Cortex of kidney (tissue), 1 donor: ENCODE measurements at places on chromosomes 13 and 19.

- DNase-seq: no peak
These were observed 16.4 kb downstream of the CARM1 start for GRCh38 chr19:10887616-10888367.

- DNase-seq: no peak
These were observed 1057.7 kb upstream of the PCDH20 start for GRCh38 chr13:62473190-62473943.

DNA sequence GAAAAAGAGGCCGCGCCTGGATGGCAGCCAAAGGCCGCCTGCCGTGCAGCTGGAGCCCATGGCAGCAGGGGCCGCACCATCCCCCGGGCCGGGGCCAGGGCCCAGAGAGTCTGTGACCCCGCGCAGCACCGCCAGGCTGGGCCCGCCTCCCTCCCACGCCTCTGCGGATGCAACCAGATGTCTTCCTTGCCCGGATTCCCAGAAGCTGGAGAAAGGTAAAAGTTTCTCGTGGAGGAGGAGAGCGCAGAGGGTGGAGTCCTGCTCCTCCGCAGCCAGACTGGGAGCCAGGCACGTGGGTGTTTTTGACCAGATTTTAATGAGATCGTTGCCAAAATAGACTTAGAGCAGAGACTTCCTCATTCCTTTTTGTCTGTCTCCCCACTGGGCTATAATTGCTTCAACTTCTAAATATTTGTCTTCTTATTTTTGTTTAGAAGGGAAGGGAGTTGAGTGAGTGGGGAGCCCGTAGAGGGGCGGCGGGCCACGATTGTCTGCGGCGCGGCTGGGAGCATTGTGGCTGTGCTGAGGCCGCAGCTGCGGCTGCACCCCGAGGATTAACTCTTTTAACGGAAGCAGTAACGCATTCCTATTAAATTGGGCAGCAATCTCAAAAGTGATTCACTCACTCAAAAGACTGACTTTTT, 22.8 kb upstream of the NDUFS7 start:
- no peak for DNase-seq

GRCh38 chr13:103656311-103656710, 590.1 kb upstream of the SLC10A2 start:
- no peak for DNase-seq

DNA sequence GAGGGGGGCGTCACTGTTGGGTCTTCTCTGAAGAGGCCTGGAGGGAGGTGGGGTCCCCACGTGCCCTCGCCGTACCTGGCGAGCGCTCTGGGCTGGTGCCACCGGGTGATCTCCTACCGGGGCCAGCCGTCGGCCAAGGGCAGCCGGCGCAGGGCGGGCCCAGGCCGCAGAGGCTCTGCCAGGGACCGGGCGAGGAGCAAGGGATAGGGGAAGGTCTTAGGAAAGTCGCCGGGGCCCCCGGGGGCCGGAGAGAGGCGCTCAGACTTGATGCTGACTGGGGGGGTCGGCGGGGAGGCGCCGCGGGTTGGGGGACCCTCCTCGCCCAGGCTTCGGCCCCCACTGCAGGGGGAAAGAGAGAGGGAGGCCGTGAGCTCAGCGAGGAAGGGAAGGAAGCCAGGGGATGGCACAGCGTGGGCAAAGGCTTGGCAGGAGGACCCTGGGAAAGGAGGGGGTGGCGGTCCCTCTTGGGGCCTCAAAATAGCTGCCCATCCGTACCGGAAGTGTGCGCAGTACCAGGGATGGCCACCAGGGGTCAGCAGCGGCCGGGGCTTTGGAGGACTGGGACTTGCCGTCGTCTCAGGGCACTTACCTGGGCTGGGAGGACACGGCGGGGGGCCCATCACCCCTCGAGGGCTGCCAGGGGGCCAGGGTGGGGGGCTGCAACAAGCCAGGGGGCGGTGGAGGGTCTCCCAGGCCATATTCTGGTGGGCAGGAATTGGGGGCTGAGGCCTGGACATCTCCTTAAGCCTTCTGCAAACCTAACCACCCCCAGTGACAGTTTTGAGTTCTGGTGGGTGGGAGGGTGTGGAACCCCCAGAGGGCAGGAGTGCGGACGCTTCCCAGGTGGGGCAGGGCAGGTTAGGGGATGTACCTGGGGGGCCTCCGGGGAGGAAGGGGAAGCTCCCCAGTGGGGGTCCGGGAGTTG, 7.7 kb upstream of the TMEM161A start:
- DNase-seq: no peak
